Activated naive CD4-positive, alpha-beta T cell treated with anti-CD3 and anti-CD28 coated beads for 36 hours (primary cell): ENCODE measurements at places on chromosomes 7 and 10. TPM values are rescaled to one million over a fixed set of nuclear protein-coding genes. Genes with fewer than 3 reads are reported as not detected.

DNA sequence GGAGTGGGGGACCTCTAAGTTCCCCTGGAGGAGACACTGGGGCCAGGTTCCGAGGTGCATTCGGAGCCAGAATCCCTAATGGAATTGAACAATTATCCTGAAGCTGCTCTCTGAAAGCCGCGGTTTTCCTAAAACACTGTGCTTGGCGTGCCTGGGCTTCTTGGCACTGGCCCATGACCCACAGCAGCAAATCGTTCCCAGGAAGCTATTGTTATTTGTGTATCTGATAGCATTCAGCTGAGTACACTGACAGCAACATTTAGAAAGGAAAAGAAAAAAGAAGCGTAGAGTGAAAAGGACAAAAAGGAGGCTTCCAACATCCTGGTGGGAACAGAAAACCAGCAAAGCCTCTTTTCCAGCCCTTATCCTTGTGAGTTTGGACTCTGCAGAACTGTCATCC, 339.8 kb downstream of the FRMD4A start:
- no peak for DNase-seq

- DNase-seq: no peak
Observed at GRCh38 chr10:99770408-99771045, 11.9 kb upstream of the ABCC2 start.

The STRIP2 gene
- total RNA-seq: 76.0 TPM

The TEX47 gene
- total RNA-seq: not detected

The SPDYE5 gene
- total RNA-seq: not detected

The SPDYE2B gene
- total RNA-seq: not detected
